ENCODE measurements at places on chromosomes 4 and X.
A peak's percentile ranks its signal among the peaks of the same experiment; 100 is the strongest.

DNA sequence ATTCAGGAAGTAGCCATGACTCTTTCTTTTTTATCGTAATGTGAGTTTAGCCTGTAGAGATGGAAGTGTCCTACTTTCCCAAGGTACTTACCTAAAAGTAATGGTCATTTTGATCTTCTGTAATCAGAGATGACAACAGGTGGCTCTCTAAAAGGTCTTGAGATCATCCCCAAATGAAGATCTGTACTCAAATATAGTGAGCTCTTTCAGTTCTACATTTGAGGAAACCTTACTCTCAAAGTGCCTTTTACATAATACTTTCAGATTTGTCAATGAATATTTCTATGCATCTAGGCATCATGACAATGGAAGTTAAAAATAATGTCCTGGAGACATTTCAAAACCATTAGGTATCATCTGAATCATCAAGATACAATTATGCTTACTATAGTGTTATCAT is 17.2 kb upstream of the MND1 start:
- DNase-seq = no peak

GRCh38 chr4:168537571-168537970 is 40.7 kb downstream of the PALLD start:
- no peak for DNase-seq

DNA sequence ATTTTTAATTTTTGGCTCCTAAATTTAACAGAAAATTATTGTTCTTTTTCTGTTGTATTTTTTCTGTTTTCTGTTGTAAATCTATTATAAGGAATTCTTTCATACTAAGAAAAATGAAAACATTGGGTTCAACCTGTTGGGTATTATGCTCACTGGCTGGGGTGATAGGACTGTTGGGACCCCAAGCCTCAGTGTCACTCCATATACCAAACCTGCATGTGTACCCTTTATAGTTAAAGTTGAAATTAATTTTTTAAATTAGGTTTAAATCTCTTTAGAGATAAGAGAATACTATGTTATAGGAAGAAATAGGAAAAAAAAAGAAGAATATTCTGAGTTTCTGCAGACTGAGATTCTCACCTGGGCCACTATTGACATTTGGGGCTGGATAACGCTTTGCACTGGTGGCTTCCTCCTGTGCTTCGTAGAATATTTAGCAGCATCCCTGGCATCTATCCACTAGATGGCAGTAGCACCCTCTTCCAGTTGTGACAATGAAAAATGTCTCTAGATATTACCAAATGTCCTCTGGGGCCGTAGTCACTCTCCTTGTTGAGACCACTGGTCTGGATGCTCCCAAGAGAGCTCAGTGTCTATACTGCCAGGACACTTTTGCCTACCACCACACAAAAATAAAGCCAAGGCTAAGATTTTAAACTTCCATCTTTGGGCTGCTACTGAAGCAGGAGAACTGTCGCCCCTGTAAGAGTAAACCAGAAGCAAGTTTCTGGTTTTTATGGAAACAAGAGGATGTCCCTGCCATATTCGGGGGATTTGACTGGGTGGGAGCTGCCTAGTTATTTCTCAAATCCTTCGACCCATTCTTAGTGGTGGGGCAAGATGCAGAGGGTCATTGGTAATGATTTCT is 22.4 kb upstream of the CLTRN start:
- DNase-seq = peak; percentile 64

- peak; percentile 86 for DNase-seq
Measured at GRCh38 chr4:6716018-6716911, at the start of gene BLOC1S4. BLOC1S4 (plus strand) TSS chr4:6716174; CDS start chr4:6716210, 36 bp downstream.

GRCh38 chr4:140256335-140256734 is 102.4 kb upstream of the MAML3 start:
- DNase-seq = no peak

DNA sequence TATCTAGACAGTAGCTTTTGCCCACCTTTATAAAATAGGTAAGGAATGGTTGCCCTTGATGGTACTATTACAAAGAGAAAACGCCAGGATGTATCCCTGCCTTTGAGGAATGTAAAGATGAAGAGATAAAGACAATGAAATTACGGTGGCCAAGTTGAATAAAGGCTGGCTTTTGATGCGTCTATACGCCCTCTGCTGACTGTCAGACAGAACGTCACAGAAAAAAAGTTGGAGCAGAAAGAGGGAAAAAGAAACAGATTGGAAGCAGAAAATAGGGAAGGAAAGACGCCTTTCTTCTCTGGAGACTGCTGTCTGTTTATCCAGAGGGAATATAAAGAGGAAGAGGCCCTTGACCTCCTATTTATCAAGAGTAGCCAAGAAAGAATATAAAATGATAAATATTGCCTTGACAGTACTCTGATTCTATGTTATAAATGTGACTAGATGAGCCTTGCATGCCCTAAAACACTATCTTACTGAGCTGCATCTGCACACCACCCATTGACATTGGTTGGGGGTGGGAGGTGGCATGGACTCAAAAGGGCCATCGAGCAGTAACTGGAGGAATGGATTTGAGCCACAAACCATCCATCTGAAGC is 30.6 kb downstream of the PCDH19 start:
- no peak for DNase-seq

GRCh38 chrX:23699636-23700194 is 32.4 kb downstream of the PRDX4 start:
- DNase-seq = no peak

DNA sequence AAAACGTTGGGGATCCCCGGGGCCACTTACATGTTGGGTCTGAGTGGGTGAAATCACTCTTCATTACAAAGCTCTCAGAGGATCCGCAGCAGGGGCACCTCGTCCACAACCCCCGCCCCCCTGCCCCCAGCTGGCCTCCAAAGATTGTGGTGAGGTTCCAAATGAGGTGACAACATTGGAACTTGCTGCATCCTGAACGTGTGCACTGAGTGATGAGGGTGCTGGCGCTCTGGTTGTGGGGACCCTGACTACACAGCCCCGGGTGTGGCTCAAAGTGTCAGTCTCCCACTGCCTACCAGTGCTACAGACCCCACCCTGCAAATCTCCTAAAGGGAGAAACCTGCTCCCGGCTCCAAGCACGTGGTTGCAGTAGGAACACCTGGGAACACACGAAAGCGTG is 111.9 kb downstream of the PHKA2 start:
- no peak for DNase-seq

DNA sequence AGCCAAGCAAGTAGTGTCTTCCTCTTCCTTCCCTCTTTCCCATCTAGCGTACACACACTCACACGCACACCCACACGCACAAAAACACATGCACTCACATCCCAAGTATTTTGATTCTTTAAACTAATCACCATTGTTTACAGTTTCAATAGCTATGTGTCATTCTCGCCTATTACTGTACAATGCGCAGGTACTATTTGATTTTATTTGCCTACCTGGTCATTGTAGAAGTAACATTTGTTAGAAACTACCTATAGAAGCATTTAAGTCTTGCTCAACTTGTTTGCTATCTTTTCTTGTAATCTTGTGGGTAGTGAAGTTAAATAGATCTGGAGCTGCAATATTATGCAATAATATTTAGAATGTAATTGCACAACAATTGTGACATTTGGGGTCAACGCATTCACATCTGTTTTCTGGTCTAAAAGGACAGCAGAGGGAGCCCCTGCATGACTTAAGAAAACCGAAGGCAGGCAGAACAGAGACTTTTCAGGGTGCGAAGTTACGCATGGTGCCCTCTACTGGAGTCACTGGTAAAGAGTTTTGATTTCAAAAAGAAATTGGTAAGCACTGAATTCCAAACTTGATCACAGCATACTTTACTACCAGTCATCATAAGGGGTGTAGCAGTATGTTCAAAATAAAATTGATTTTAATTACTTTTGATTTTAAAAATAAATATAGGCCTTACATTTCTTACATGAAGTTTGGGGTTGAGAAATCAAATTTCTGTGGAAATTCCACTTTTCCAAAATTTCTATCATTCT is 503.3 kb upstream of the FAM241A start:
- peak; percentile 63 for DNase-seq

GRCh38 chr4:89567936-89568335 is 260.3 kb upstream of the GPRIN3 start:
- no peak for DNase-seq

DNA sequence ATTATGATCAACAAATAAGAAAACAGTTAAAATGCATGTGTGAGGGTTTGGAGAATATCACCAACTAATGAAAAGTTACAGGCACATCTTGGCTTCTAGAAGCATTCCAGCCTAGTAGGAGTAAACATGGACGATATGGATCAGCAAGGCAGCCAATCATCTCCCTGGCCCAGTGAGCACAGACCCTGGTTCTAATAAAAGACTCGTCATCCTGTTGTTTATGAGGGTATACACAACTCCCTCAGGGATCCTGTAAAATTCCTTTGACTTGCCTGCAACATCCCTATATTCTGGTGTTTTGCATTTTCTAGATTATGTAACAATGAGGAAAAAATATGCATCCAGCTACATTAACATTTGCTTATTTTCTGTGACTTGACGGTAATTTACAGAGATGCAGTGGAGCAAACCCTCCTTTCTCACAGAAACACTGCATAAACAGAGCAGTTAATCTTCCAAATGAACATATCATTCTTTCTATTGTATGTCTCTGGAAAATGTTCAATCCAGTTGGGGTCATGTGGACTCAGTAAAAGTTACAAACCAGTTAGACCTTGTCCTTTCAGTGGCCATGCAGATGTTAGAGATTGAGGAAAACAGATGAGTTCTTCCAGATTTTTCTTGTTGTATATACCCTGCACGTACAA is 88.9 kb upstream of the NDP start:
- no peak for DNase-seq

DNA sequence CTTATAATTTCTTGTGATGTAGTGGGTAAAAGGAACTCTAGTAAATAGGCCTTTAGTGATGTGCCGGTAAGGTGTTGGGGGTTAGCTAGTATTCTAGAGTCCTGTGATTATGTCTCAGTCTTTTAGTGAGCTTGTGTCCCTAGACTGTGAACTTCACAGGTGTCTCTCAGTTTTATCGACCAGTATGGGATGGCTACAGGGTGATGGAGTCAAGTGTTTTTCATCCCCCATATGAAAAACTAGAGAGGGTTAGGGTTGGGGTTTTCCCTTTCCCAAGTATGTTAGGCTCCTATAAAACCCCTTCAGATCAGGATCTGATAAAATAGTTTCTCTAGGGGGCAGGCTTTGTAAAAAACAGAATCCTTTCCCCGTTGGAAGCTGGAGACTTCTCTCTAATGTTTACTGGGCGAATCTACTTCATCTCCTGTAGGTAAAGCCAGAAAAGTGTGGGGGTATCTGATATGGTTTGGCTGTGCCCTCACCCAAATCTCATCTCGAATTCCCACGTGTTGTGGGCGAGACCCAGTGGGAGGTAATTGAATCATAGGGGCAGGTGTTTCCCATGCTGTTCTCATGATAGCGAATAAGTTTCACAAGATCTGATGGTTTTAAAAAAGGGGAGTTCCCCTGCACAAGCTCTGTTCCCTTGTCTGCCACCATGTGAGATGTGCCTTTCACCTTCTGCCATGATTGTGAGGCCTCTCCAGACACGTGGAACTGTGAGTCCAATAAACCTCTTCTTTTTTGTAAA is 120.8 kb downstream of the DTHD1 start:
- DNase-seq = no peak

DNA sequence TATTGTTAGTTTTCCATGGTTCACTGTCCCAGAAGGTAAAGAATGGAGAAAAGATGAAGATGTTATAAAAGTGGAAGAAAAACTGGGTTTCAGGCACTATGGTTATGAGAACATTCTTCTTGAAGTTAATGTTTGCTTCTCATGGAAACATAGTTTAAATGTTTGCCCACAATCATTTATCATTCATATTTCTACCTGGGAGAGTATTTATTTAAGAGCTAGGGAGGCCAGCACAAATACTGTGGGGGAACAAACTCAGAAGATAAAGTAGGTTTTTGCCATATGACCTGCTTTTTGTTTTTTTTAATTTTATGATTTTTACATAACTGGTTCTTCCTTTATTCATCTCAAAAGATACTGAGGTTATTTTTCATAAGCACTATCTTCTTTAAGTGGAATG is 96.8 kb downstream of the GC start:
- DNase-seq = no peak

DNA sequence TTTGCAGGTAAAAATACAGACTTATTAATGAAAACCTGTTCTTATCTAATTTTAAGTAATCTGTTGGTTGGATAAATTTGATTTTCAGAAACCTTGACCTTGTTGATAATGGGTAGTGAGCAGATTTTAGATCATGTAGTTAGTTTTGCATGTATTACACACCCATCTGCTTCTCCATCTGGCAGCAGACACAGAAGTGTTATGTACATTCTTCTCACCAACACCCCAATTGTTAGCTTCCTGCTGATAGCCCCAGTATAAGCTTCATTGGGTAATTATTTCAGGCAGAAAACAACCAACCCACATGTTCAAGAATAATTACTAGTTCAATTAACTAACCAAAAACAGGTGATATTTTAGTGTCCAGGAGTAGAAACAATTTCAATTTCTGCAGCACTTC is 1740.5 kb upstream of the AGA start:
- no peak for DNase-seq

DNA sequence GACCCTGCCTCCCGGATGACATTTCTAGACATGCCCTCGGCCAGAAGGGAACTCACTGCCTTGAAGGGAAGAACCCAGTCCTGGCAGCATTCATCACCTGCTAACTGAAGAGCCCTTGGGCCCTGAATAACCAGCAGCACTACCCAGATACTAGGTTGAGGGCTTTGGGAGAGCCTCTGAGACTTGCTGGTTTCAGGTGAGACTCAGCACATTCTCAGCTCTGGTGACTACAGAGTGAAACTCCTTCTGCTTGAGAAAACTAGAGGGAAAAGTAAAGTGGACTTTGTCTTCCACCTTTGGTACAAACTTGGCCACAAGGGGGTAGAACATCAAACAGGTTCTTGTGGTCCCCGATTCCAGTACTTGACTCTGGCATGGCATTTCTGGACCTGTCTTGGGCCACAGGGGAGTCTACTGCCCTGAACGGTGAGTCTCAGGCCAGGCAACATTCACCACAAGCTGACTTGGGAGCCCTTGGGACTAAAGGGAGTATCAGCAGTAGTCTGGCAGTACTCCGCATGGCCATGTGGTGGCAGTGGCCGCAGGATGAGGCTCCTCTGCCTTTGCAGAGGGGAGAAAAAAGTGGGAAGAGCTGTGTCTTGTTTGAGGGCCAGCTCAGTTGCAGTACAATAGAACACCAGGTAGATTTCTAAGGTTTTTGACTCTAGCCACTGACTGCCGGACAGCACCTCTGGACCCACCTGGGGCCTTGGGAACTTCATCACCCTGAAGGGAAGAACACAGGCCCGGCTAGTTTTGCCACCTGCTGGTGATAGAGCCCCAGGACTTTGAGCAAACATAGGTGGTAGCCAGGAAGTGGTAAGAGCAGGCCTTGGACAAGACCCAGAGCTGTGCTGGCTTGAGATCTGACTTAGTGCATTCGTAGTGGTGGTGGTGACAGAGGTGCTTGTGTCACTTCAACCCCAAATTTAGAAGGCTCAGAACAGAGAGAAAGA is 414.8 kb downstream of the OPHN1 start:
- peak; percentile 25 for DNase-seq
